RCC 7860 (cell line): ENCODE measurements at places on chromosomes 5 and 9.

GRCh38 chr9:88056876-88057275 is 81.4 kb downstream of the SPATA31C2 start:
- DNase-seq, result no peak

DNA sequence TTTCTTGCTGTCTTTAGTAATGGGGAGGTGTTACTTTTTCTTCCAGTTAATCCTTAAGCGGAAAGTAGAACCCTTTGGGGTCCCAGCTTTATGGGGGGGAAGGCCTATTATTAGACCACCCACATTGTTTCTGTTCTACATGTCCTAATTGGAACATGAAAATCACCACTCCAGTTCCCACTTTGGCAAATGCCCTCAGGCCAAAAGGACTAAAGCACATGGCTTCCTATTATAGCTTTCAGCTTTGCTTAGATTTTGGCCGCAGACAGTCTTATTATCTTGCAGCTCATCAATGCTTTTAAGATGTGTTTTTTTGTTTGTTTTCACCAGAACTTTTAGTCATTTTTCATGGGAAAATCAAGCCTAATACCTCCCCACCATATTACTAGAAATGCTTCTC is 296.8 kb upstream of the ANKH start:
- no peak for DNase-seq

- DNase-seq, result no peak
These were observed 302.9 kb downstream of the NSG2 start for GRCh38 chr5:174348311-174348981.

DNA sequence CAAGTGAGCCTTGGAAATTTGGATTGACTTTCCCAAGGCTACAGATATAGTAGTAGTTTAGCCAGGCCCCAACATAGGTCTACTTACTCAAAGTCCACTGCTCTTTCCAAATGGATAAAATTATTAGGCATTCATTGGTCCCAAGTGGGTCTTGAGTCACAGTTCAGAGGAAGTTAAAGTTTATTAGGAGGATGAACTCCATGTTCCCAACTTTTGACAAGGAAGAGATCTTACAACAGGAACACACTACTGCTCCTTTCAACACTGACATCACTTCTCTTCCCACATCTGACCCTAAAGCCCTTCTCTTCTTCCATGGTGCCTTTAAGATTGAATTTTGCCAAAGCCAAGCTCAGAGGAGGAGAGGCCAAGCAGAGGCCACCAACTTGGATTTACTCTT is 234.5 kb upstream of the TRIM32 start:
- no peak for DNase-seq

GRCh38 chr5:141839015-141839513 is 39.1 kb downstream of the PCDH1 start:
- no peak for DNase-seq
